Sigmoid colon (tissue), 7 donors: ENCODE measurements at places on chromosomes 3 and 15. TPM values are rescaled to one million over a fixed set of nuclear protein-coding genes. Genes with fewer than 3 reads are reported as not detected.

DNA sequence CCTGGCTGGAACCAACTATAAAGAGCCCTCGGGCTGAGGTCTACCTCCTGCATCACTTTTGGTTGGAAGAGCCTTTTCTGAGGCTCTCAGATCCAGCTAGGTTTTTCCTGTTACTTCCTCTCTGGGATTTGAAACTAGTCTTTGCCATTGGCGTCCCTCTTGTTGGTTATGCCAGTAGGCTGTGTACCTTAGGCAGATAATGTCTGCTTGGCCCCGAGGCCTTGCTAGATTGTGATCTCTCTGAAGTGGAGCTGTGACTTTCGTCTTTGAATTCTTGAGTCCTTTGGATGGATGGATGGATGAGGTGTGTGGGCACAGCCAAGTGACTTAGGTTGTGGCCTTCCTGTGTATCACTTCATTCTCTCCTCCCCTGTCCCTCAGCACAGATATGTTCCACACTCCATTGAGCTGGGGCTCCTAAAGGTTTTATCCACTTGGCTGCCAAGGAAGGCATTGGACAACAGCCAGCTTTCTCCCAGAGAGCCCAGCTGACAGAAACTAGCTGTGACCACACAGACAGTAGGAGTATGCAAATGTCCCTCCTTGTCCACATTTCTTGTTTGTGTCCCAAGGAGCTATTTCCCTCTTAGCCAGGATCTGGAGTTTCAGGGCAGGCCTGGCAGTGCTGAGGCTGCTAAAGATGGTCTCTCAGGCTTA is 7.9 kb upstream of the DNAJC17 start:
- DNase-seq: no peak

DNA sequence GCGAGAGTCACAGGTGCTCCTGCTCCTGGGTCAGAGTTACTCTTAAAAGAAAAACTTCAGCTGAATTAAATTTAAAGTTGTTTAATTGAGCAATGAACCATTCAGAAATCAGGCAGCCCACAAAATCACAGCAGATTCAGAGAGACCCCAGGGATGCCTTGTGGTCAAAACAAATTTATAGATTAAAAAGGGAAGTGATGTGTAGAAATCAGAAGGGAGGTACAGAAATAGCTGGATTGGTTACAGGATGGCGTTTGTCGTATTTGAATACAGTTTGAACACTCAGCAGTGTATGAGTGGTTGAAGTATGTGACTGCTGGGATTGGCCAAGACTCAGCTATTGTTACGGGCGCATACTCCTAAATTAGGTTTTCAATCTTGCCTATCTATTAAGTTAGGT is 58.6 kb downstream of the UACA start:
- DNase-seq: no peak

DNA sequence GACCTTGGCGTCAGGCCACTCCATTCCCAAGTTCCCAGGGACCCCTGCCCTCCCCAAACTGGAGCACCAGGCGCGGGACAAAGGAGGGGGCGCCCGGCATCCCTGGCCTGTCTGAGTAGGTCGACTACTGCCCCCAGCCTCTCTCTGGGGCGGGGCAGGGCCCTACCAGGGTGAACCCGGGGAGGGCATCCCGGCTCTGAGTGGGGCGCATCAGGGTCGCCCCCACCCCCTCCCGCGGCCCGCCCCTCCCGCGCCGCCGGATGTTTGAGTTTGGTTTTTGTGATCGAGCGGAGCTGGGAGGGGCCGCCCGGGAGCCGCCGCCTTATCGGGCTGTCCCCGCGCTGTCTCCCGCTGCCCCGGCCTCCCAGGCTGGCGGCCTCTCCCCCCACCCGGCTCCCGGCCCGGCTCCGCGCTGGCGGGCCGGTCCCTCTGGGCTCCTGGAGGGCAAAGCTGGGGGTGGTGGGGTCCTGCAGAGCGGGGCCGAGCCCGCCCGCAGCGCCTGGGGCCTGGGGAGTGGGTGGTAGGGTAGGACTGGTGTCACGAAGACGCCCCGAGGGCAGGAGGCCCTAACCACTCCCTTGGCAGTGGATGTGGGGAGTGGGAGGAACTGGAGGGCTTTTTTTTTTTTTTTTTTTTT is 47.2 kb upstream of the SMAD6 start:
- no peak for DNase-seq

The GOLGA8A gene
- total RNA-seq: 27.6 TPM

- DNase-seq: no peak
These were observed 600.4 kb downstream of the GRM7 start for GRCh38 chr3:7461202-7461825.

The DHX36 gene
- total RNA-seq: 76.7 TPM

- DNase-seq: no peak
These were observed 23.8 kb downstream of the CSPG4 start for GRCh38 chr15:75688831-75689230.

- DNase-seq: no peak
These were observed 1306.3 kb upstream of the EPHA6 start for GRCh38 chr3:95508124-95508523.

GRCh38 chr15:98286831-98287230 is 326.3 kb downstream of the ARRDC4 start:
- DNase-seq: no peak

DNA sequence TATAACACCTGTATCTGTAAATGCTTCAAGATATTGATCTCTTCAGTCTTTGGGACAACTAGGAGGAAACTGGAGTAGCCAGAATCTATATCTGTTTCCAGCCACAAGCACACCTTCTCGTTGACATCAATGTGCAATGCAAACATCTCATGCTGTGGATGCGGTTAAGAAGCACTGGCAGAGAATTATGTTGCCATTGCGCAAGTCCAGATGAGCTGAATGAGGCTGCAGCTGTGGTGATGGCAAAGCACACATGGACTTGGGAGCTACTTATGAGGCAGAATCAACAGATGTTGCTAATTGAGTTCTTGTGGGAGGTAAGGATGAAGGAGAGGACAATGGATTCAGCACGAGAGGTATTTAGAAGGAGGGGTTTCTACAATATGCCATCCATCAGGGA is 90.9 kb downstream of the STRIT1 start:
- DNase-seq: no peak

The SLC2A2 gene
- not detected for total RNA-seq

GRCh38 chr3:14235003-14235911 is 56.6 kb downstream of the LSM3 start:
- DNase-seq: no peak

The PCOLCE2 gene
- total RNA-seq: 33.9 TPM

- no peak for DNase-seq
These were observed 109.3 kb upstream of the MME start for GRCh38 chr3:154970797-154971196.

DNA sequence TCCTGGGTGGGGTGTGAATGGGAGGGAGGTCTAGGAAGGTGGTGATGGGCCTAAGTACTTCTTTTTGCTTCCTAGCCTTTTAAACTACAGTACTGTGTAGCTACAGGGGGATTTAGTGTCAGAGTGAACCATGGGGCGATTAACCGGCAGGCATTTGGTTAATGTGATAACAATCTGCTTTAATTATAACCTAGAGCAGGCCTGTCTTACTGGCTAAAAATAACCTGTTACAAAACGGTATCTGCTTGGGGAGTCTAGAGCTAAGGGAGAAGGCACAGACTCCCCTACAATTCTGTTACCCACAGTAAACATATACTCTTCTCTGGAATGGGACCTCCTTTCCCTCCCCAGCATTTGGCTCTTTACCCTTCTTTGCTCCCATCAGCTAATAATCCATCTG is 85.4 kb downstream of the RBPMS2 start:
- no peak for DNase-seq

DNA sequence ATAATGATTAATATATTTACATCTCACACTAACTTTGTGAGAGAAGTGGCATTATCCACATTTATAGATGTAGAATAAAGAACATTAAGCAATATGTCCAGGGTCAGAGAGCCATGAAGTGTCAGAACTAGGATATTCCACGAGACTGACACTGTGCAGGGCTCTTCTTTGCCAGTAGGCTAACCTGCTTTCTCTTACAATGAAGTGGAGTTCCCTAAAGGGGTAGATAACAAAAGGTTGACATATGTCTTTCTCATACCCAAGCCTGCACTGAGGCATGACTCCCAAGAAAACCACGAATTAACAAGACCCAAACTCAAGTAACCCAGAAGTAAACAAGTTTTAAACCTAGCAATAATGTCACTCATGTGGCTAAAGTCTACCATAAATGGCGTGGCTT is 191.5 kb upstream of the SLC2A2 start:
- DNase-seq: no peak

The ROBO2 gene
- total RNA-seq: 2.8 TPM

GRCh38 chr3:127732303-127732702 is 59.6 kb downstream of the ABTB1 start:
- DNase-seq: no peak

GRCh38 chr3:134357261-134357913 is 16.9 kb downstream of the AMOTL2 start:
- DNase-seq: peak; percentile 58

The PPP4R2 gene
- 33.4 TPM for total RNA-seq

GRCh38 chr3:65669163-65669875 is 369.4 kb downstream of the MAGI1 start:
- DNase-seq: no peak

GRCh38 chr3:76651784-76652183 is 388.1 kb upstream of the ROBO2 start:
- DNase-seq: no peak

The HCN4 gene
- not detected for total RNA-seq

DNA sequence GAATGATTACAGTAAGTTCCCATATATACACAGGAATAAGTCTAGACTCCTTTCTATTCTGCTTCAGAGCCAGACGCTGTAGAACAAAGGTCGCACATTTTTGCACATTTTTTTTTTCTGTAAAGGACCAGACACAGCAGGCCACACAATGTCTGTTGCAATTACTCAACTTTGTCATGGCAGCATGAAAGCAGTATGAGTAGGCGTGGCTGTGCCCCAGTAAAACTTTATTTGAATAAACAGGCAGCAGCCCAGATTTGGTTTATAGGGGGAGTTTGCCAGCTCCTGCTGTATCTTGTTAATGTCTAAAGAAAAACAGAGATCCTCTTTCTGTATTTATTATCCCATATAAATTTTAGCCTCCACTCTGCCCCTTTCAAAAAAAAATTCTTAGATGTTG is 708.3 kb downstream of the FHIT start:
- peak; percentile 66 for DNase-seq

The OR5H6 gene
- total RNA-seq: not detected

- peak; percentile 87 for DNase-seq
These were observed 192.0 kb downstream of the GHSR start for GRCh38 chr3:172256101-172256734.

The KCNMB3 gene
- 7.2 TPM for total RNA-seq

GRCh38 chr3:78659386-78659987 is 1108.3 kb downstream of the ROBO1 start:
- no peak for DNase-seq

- DNase-seq: no peak
These were observed 189.0 kb downstream of the STT3B start for GRCh38 chr3:31721676-31722075.

The OXTR gene
- 0.16 TPM for total RNA-seq

The FOXB1 gene
- not detected for total RNA-seq

The SOX14 gene
- total RNA-seq: not detected

GRCh38 chr3:102176333-102177050 is 258.3 kb upstream of the ZPLD1 start:
- DNase-seq: no peak

DNA sequence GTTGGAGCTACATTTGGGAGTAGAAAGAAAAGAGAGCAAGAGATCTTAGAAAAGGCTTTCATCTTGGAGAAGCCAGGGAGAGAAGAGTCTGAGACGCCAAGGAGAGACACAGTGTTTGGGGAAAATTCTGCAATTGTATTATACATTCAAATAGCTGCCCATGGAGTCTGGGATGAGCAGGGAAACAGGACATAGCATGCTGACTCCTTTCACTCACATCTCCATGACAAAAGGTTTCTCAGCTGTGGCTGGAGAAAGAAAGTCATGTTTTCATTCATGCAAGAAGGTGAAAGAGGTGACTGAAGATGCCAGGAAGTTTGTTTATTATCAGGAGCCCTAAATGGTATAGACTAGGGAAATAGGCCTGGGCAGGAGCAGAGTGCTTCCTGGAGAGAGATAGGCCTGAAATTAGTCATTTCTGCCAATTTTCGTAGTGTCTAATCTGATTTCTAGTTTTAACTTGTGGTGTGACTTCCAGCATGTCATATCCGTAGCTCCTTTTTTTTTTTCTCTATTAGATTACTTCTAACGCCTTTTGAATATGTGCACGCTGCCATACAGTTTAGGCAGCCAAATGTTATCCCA is 34.1 kb downstream of the ACP3 start:
- no peak for DNase-seq

The NR1I2 gene
- 0.54 TPM for total RNA-seq

DNA sequence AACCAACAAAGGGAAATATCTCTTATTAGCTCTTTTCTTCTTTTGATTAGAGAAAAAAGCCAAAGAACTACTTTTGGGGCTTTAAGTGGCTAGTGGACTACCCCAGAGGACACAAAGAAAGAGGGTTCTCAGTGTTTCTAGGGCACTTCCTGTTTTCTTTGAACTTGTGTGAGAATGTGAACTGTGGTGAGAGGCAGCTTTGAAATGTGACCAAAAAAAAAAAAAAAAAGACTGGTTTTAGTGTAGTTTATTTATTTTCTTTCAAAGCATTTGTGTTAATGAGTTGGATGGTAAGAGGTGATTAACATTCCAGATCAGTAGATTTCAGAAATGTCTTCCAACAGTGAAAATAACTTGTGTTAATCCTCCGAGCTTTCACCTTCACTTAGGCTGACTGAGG is 32.4 kb downstream of the SELENOT start:
- DNase-seq: no peak

DNA sequence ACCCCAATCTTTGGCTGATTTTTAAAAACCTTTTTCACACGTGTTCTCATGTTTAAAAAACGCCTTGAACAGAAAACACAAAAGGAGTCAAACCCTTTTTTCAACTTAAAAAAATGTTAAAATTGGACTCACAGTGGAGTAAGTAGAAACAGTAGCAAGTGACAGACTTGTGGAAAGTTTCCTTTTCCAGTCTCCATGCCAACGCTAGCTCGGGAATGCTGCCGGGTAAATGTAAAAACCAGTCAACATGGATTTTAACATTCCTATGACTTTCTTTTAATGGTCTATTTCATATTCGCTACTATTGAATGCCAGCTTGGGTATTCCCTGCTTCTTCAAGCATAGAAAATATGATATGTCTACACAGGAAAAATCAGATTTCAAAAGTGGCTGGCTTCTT is 1.6 kb upstream of the PROK2 start:
- DNase-seq: no peak

GRCh38 chr15:66251065-66251789 is 2.3 kb downstream of the MEGF11 start:
- DNase-seq: no peak

The CLDN11 gene
- total RNA-seq: 11.1 TPM

- DNase-seq: peak; percentile 85
These were observed 14.2 kb upstream of the SEMA3B start for GRCh38 chr3:50254577-50255250.

DNA sequence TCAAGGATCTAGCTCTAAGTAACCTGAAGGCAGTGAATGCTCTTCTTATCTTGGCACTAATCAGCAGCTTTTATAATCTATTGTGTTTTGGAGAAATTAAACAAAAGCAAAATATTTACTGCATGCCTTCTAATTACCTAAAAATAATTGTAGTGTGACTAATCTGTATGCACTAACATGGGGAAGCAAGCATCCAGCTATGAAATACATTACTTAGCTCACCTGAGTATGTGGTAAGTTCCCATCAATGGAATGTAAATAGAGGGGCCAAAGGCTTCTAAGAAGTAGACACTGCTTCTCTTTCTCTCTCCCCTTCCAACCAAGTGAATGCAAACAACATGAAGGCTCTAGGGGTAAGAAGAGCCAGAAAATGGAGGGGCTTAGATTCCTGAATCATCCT is 165.6 kb downstream of the STAG1 start:
- no peak for DNase-seq

GRCh38 chr3:123349566-123350435 is 99.1 kb downstream of the ADCY5 start:
- peak; percentile 55 for DNase-seq
